IPS DF 19.7 (cell line): ENCODE measurements at places on chromosomes 3 and 15.

DNA sequence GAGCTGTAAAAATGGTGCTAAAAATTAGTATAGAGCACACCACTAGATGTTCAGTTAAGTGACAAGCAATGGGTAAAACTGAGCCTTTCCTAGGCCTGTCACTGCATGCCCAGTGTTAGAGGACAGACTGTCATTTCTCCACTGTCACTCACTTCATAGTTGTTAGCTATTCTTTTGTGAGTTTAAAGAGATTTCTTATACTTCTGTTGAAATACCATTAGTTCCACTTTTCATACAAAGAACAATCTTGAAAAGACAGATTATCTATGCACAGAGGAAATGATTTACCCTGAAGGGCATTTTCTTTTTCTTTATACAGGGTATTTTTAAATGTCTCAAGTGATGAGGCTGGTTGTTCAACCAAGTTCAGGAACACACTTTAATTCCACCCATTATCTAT, 28.3 kb upstream of the CHMP2B start:
- DNase-seq, result no peak

DNA sequence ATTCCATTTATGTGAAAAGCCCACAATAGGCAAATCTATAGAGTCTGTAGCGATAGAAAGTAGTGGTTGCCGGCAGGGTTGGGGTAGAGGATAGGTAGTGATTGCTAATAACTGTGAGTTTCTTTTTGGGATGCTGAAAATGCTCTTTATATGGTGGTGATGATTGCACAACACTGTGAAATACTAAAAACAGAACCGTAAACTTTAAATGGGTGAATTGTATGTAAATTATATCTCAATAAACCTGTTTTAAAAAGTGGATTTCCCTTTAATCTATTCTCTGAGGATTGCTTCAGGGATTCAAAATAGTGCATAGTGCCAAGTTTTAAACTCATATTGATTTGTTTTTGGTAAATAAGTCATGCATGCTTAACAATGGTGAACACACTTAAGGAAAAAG, 140.2 kb downstream of the LPP start:
- no peak for DNase-seq

DNA sequence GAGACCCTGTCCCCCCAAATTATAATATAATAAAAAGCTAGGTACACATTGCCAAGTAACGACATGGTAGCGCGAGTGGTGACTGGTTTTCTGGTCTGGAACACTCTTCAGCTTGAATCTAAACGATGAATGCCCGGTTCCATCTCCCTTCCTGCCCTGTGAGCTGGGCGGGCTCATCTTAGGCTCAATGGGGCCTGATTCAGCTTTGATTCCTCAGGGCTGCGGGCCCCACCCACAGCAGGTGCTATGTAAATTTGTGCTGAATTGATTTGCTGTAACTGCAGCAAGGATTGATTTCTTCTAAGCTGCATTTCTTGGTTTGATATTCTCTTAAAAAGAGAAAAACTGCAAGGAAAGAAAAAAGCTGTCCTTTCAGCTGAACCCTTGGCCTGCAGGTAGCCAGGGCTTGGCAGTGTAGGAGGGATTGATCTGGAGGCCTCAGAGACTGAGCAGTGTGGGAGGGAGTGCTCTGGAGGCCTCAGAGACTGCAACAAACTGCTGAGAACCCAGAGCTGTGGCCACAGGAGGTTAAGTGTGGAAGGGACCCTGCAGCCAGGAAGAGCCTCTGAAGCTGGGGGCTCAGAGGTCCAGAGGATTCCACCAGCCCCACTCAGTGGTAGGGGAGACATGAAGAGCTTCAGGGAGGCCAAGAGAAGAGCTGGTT, 231.6 kb downstream of the XXYLT1 start:
- DNase-seq, result no peak

- DNase-seq, result no peak
Measured at GRCh38 chr15:40328751-40329150, 5.3 kb downstream of the INAFM2 start.

DNA sequence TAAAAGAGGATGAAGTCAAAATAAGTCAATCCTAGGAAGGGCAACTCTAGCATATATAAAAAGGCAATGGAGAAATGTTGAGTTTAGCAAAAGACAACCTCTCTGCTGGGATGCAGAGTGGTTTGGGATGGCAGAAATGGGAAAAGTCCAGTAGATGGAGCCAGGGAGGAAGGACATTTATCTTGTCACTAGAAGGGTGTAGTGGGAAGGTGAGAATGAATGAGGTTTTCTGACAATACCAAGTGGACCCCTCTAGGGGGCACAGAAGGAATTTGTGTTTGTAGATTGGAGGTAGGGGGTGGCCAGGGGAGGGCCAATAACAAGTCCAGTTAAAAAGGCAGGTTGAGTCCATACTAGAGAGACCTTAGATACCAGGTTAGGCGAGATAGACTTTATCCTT, 80.0 kb downstream of the THSD4 start:
- DNase-seq, result peak; percentile 74

GRCh38 chr3:112467539-112467938, 31.7 kb downstream of the BTLA start:
- no peak for DNase-seq

GRCh38 chr3:64796607-64797399, 109.0 kb upstream of the ADAMTS9 start:
- DNase-seq, result no peak

DNA sequence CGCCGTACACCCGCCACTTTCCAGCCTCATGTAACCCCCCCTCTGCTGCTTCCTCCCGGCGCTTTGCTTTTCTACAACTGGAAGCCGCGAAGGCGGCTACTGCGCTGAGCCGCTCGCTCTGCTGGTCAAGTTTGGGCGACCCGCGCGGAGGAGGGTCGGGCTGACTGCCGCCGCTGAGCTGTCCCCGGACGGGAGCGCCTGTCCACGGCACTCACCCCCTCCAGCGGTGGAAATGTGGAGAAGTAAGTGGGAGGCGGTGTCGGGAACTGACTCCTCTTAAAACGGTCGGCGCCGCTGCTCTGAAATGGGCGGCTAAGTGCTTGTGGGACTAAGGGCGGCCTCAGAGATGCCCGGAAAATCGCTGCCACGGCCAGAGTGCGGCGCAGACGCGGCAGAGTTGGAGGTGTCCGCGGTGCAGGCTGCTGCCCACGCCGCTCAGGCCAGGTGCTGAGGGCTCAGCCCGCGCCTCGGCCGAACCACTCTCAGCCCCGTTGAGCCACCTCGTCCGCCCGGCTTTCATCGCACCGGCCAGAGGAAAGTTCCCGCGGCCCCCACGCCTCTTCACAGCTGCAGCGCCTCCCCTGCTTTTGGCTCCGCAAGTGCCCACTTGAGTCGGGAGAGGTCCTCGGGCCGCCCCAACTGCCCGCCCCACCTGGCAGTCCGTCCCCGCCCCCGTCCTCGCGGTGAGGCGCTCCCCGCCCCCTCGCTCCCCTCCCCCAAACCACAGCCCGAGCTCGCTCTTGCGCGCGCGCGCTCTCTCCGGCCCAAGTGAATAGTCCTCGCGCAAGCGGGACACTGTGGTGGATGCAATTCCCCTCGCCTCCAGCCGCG, at the start of gene EPHA6:
Gene EPHA6 (plus strand): TSS at position 775 of the 831 bp plus-strand sequence.
- DNase-seq, result peak; percentile 23

GRCh38 chr3:188403404-188403803, 249.4 kb downstream of the LPP start:
- no peak for DNase-seq

DNA sequence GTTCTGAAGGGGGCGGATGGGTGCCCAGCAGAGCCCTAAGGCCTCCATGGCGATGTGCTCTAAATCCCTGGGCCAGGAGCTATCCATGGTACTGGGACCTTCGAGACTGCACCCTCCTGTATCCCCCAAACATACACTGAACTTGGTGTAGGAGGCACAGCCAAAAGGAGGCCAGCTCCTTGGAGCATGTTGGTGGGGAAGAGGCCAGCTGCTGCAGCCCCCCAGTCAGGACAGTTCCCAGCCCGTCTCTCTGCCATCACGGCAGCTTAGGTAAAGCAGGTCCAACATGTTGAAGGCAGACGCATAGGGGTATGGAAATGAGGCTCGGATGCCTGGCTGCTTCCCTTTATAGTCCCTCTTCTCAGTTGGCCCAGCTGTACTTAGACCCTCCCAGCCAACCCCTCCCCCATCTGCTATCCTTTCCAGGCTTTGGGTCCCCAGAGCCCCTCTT, 1.8 kb downstream of the CAMKV start:
- no peak for DNase-seq

DNA sequence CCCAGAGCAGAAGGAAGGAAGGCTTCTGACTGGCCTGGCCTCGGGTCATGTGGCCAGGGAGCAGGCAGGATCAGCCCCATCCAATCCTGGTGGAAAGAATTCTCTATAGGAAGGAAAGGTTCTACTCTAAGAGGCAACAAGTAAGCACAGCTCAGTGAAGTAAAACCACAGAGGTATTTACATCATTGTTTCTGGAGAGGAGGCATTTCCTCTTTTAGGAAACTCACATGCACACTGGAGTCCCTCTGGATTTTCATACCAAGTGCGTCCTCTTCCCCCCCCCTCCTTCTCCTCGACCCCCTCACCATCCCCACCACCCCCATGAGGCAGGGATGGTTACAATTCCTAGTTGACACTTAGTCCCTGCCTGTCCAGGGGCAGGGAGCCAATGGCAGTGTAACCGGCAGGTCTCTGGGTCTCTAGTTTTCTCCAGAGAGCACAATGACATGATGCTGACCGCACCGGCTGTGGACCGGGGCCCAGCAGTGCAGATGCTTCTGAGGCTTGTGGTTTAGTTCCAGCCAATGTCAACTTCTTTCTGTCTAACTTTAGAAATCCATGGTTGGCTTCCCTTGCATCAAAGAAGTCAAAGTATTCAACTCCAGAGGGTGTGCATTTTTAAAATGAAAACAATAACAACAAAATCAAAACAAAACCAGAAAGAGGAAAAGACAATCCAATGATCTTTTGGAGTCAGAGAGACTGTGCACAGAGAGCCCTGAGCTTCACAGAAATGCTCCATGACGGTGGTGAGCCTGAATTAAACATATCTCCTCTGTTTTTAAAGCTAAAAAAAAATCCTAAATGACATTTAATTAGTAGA, 230.3 kb upstream of the TLE3 start:
- DNase-seq, result no peak

- no peak for DNase-seq
Measured at GRCh38 chr15:27592036-27592760, 506.9 kb downstream of the OCA2 start.

GRCh38 chr15:41827880-41828806, at the start of gene JMJD7:
Gene JMJD7 (plus strand): TSS chr15:41828092. CDS start chr15:41828125, 33 bp downstream.
- DNase-seq, result no peak

- DNase-seq, result no peak
Measured at GRCh38 chr15:66386204-66387123, at the start of gene MAP2K1. Gene MAP2K1 (plus strand): TSS chr15:66386912. CDS start chr15:66387348, 436 bp downstream.

DNA sequence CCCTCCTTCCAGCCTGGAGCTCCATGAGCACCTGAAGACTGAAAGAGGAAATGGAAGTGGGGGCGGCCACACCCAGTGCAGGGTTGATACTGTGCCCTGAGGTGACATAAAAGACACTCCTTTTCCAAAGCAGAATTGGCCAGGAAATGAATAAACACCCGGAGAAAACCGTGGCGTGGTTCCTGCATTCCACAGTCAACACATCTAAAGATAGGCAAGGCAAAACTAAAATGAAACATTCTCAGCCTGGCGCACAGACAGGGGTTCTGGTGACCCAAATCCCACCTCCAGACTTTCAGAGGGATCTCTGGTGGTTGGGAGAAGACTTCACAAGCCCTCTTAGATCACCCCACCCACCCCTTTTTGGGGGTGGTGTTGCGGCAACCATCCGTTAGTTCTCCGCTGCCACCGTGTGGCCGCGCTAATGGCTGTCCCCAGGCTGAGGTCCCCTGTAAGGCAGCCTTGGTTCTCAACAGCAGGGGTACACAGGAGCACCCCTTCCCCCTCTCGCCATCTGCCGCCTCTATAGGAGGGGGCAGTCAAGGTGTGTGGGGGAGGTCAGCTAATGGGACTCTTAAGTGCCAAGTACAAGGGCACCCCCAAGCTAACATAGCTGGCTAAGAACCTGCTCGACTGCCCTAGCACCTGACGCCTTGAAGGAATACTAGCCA, 2.5 kb upstream of the MST1R start:
- no peak for DNase-seq

GRCh38 chr15:36415643-36416042, 163.8 kb upstream of the CDIN1 start:
- DNase-seq, result no peak

GRCh38 chr3:190786898-190787297, 75.6 kb downstream of the GMNC start:
- no peak for DNase-seq

DNA sequence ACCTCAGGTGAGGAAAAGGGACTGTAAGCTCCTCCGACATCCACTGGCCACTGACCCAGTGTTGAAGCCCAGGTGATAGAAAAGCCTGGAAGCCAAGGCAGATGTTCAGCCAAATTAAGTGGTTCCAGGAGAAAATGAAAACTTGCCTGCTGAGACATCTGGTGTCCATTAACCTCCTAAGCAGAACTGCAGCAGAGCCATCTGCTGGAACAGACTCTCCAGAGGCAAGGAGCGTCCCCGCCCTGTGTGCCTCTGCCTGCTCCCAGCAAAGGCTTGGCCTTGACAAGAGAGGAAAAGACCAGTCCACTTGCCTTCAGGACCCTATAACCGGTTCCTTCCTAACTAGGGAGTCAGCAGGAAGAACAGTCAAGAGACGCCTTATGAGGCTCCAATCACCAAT, 48.2 kb downstream of the SRGAP3 start:
- no peak for DNase-seq

- peak; percentile 65 for DNase-seq
Measured at GRCh38 chr3:14144423-14145075, 19.7 kb downstream of the TMEM43 start.

DNA sequence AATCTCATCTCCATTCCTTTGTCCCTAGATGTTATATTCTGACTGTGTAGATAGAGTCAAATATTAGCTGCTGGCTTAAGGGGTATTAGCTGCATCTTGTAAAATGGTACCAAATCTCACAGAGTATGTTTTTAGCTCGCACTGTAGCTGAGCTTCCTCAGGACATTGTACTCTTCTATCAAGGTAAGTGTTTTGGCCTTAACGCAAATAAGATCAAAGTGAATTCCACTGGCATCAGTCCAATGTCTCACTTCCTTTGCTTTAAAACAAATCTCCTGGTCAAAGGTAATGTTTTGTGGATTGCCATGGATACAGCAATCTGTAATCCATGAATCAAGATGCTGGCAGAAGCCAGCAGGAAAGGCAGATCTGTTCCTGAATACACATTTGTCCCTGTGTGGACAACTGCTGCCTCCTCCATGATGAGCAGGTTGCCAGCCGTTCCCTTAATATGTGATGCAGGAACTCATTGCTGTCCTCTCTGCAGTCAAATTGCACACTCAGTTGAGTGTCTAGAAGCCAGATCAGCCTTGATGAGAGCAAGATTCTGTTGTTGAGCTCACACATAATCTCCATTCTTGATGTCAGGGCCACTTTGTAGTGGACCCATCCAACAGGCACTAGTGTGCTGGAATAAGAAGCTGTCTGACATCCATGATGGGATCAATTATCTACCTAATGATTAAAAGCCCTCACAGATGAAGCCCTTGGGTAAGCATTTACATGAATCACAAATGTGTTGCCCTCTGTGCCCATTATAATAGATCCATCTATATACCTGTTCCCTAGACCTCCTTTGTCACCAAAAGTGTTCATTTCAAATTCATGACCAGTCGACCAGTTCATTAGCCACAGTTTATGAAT, 96.6 kb upstream of the AGTR1 start:
- no peak for DNase-seq

GRCh38 chr3:193929921-193930646, 205.9 kb upstream of the HES1 start:
- no peak for DNase-seq

GRCh38 chr3:52452126-52452525, 1.7 kb downstream of the TNNC1 start:
- no peak for DNase-seq
